CD4-positive, alpha-beta memory T cell (primary cell): ENCODE measurements at places on chromosomes 2 and 18. TPM values are rescaled to one million over a fixed set of nuclear protein-coding genes. Genes with fewer than 3 reads are reported as not detected.
A peak's percentile ranks its signal among the peaks of the same experiment; 100 is the strongest.

GRCh38 chr18:10563886-10564285, 38.1 kb downstream of the NAPG start:
- DNase-seq: no peak

GRCh38 chr18:24397131-24397693, 412 bp downstream of the OSBPL1A start:
- no peak for DNase-seq

TUBA4B gene
- not detected for total RNA-seq

DNA sequence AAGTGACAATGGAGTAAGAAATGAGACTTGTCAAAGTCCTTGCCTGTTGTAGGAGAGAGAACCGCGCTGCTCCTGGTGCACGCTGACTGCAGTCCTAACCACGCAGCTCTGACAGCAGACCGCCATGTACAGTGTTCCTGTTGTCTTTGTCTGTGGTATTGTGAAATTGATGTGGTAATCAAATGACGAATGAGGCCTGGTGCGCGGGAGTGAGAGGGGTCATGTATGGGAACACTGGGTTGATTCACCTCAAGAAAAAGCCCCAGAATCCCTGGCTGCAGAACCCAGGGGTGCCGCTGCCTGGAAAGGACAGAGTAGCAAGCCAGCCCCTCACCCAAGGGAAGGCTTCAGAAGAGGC, 64.0 kb downstream of the INPP4A start:
- DNase-seq: peak; percentile 60

POTEJ gene
- not detected for total RNA-seq

DNA sequence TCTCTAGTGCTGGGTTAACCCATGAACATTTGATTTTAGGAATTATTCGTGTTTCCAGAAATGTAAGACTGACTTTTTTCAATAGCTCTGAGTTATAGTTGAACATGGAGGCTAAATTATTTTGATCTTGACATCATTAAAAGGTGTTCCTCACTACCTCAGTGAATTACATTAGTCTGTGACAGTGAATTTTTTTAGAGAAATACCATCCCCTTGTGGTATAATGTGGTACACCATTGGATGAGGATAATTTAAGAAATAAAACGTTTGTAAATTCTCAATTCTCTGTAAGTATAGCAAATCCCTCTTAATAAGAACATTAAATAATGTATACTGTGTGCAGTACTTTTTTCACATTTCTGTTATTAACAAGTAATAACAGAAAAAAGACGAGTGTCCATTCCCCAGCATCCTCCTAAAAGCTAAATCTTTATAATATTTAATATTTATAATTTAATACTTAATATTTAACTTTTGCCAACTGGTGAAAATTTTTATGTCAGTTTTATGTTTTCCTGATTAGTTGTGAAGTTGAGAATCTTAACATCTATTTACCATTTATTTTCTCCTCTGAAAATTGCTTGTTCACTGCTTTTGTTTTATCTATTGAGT, 70.3 kb upstream of the CWC22 start:
- DNase-seq: no peak

HK2 gene
- total RNA-seq: 9.4 TPM

- DNase-seq: no peak
Measured at GRCh38 chr2:234690569-234691213, 193.8 kb upstream of the ARL4C start.

DNA sequence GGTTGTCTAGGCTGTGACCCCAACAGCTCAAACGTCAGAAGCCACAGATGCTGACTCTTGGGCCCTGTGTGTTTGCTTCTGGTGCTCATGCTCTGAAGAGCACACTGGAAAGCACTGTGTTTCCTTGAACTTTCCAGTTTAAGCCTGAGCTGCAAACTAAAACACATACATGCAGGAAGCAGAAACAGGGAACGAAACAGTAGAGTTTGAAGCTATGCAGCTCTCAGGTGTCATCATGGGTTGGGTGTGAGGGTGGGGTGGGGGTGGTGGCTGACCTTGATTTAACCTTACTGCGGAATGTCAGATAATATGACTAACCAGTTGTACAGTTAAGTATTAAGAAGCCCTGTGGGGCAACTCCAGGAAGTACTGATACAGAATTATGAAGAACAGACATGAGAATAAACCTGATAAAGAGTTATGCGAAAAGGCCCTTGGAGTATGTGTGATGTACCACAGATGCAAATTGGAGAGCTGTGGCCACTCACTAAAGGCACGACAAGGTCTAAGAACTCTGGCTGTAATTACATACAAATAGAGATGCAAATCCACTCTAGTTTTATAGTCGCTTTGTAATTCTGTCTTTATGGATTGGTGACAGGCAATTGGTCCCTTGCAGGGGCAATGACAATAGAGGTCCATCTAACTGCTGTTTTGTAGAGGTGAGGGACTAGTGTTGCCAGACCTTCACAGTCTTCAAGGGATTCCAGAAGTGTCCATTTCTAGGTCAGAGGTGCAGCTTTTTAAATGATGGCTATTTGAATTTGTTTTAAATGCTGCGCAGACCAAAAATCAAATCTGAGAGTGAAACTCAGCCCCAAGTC, 273.1 kb downstream of the NAPG start:
- no peak for DNase-seq
